ENCODE measurements at places on chromosomes 2 and 18.

- no peak for DNase-seq
These were observed 42.4 kb downstream of the NCKAP5 start for GRCh38 chr2:133525613-133526529.

GRCh38 chr2:128363934-128364361 lies 45.3 kb upstream of the HS6ST1 start:
- no peak for DNase-seq

GRCh38 chr2:214706986-214707385 lies 102.5 kb downstream of the BARD1 start:
- no peak for DNase-seq

GRCh38 chr2:941871-942270 lies 8.8 kb upstream of the SNTG2 start:
- no peak for DNase-seq

- no peak for DNase-seq
These were observed 2.8 kb downstream of the CAPN10 start for GRCh38 chr2:240589375-240589774.

DNA sequence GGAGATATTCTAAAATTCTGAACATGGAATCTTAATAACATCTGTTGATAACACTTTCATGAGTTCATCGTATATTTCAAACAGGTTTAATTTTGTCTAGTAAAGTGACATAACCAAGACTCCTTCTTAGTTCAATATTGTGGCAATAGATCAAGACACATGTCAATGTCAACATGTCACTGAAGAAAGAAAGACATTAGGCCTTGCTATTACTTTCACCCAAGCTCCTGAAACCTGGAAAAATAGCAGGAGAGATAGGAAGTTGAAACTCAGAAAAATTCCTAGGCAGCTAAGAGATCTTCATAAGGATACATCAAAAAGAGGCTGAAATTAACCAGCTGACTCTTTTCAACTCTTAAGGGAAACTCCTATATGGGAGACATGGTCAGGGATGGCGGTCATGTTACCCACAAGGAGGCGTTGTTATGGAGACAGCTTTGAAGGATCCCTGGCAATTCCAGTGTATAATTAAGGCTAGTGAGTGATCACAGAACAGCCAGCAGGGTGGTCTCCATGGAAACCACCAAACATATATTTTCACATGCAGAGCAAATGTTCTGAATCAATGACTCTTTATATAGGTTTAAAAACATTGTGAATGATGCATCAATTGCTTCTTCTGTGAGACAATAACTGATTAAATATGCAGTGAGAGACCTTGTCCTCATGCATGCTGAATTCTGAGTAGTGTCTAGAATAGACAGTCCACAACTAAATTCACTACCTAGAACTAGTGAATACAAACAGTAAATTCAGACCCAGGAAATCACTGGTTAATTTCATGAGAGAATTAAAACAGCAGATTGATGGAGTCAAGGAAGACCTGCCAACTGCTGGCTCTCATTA lies 115.3 kb upstream of the RIOK3 start:
- no peak for DNase-seq

DNA sequence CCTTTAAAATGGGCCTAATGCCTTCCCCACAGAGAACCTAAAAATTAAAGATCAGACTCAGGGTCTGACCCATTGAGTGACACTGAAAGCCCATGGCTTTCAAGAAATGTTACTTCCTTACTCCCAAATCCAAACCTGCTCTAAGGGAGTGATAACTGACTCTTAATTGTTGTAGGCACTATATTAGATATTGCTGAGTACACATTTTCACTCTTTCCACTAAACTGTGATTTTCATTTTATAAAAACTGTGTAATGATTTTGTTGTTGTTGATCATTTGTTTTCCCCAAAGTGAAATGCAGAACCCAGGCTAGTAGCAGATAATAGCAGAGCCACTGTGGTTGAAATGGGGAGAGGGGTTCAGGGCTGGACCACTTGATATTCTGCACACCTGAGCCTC lies 87.1 kb downstream of the LRRTM1 start:
- DNase-seq, result no peak

GRCh38 chr18:32851936-32852335 lies 79.1 kb upstream of the KLHL14 start:
- no peak for DNase-seq
